ENCODE measurements at places on chromosomes 4 and X.

GRCh38 chr4:138096384-138097062, 145.6 kb downstream of the SLC7A11 start:
- DNase-seq: no peak

GRCh38 chr4:185238215-185238681, 28.9 kb downstream of the SNX25 start:
- DNase-seq: no peak

- no peak for DNase-seq
These were observed 1.4 kb downstream of the ARHGAP24 start for GRCh38 chr4:85476381-85476780.

DNA sequence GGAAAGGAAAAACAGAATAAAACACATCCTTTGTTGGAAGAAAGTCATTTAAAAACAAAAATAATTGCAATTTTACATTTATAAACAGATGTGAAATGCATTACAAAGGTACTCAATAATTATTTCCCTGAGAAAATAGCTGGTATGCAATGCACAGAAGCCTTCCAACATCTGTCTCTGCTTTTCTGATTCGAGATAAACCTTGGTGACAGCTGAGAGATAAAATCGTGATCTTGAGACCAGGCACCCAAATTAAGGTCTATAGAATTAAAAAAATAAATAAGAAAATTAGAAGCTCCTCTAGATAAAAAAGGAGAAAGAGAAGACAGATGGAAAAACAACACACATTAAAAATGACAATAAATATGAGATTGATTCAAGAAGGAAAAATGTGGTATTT, 544.0 kb downstream of the SPRY1 start:
- no peak for DNase-seq

- no peak for DNase-seq
These were observed 185.7 kb upstream of the TBL1X start for GRCh38 chrX:9279234-9279544.

DNA sequence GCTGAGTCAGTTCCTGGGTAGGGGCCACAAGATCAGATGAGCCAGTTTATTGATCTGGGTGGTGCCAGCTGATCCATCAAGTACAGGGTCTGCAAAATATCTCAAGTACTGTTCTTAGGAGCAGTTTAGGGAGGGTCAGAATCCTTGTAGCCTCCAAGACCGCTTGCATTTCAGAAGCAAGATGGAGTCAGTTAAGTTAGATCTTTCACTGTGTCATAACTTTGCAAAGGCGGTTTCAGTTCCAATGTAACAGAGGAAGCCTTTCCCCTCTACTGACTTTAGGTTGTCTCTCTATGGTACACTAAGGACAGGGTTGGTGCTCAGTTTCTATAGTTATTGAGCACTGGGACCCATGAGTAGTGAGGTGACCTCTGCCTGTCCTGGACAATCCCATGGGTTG, 127.3 kb upstream of the WDR1 start:
- no peak for DNase-seq

DNA sequence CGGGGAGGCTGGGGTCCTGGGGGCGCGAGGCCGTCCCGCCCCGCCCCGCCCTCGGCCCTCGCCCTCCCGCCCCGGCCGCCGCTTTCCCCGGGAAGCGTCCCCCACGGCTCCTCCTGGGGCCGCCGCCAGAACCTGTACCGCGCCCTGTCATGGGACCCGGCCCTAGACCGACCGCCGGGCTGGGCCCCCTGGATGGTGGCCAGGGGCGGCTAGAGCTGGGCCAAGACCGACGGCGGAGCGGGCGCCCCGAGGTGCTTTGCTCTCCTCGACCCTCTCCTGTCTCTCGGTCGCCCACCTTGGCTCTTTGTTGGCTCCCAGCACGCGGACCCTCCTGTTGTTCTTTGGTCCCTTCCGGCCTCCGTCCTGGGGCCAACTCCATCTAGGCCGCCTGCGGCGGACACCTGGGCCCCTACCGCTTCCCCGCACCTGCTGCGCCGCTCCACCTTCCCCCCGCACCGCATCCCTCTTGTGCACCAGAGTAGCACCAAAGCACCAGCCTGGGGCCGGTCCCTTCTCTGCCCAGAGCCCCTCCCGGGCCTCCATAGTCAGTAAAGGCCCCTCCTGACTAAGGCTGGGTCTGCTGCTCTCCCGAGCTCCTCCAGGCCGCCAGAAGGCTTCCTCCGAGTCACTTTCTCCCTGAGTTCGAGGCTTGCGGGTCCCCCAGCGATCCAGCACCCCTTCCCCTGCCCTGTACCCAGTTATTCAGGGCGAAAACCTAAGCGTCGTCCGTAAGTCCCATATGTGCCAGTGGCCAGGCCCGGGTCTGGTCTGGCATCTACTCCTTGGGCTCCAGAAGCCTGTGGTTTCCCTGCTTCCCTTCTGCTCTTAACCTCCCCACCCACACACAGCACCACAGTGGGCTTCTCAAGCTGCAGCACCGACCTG, 587 bp downstream of the TACC3 start:
- no peak for DNase-seq

Measured in SK-N-MC (cell line).